ENCODE measurements at places on chromosomes 3 and 15.
A peak's percentile ranks its signal among the peaks of the same experiment; 100 is the strongest.

DNA sequence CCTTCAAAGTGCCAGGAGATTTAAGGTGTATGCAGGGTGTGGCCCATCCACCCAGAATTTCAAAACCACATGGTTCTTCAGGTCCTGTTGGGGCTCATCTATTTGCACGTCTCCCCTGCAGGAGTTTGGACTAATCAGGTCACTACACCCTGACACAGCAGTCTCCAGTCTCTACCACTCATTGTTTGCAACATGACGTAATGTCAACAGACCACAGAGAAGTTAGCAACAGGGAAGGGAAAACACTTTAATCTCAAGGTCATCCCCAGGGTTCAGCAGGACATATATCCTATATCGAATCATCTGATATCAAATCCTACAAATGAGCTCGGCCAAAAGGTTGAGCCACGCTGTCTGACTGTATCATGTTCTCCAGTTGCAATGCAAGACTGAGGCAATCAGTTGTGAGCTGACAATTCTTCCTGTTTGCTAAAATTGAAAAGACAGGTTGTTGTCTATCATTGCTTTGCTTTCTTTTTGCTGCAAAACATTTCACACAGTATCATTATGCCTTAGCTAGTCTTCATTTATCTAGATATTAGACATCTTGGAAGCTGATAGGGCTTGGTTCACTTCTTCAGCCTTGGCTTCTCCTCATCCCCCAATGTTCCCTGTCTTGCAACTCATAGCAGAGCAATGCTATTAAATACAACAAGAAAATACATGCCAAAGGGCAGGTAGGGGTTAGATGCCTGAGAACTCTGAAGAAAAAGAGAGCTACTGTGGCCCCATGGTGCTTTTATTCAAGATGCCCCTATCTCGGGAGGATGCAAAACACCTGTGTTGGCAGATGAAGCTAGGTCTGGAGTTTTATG, 13.4 kb upstream of the LEKR1 start:
- DNase-seq = no peak

- no peak for DNase-seq
Measured at GRCh38 chr3:8757551-8758518, 11.6 kb downstream of the OXTR start.

DNA sequence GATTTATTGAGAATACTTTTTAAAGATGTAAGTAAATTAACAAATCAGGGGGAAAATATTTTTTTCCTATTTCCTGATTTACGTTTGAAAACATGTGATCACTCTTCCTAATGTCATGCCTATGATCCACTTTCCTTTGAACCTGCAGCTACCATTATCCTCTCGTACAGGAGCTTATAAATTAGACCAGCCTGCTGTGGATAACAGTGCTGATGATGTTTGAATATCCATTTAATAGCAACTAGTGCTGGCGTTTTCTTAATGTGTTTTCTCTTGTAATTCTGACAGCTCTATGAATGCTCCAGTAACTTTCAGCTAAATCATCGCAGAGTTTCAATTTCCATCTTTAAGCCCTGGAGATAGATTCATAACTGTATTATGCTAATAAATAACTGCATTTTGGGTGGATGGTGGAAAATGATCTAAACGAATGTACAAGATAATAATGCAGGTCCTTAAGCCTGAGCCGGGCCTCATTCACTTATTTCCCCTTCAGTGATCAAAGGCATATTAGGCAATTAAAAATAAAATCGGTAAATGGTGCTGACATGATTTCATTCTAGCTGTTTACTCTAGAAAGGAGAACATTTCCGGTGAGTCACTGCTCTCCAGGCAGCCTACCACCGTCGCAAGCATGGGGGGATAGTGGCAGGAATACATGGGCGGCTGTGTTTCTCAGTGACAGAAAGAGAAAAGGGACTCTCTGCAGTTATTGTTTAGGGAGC, 58.5 kb upstream of the SLC24A5 start:
- no peak for DNase-seq

- DNase-seq = no peak
Measured at GRCh38 chr3:73521734-73522336, 102.9 kb downstream of the PDZRN3 start.

- DNase-seq = no peak
Measured at GRCh38 chr3:60707452-60708020, 543.7 kb downstream of the FHIT start.

DNA sequence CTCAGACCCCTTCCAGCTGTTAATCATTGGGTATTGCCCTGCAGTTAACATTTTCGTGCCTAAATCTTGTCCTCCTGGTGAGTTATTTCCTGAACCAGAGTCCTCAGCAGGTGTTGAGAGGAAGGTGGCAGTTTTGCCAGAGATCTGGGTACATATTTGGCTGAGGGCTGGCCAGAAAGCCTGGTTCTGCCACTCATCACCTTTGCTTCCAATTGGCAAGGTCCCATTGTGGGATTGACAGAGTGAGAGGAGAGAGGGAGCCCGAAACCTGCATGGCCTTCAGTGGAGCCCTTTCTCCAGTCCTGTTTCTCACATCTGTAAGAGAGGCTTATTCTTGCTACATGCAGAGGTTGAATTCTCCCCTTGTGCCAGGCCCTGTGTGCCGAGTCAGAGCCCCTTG, 8.9 kb upstream of the TKT start:
- no peak for DNase-seq

DNA sequence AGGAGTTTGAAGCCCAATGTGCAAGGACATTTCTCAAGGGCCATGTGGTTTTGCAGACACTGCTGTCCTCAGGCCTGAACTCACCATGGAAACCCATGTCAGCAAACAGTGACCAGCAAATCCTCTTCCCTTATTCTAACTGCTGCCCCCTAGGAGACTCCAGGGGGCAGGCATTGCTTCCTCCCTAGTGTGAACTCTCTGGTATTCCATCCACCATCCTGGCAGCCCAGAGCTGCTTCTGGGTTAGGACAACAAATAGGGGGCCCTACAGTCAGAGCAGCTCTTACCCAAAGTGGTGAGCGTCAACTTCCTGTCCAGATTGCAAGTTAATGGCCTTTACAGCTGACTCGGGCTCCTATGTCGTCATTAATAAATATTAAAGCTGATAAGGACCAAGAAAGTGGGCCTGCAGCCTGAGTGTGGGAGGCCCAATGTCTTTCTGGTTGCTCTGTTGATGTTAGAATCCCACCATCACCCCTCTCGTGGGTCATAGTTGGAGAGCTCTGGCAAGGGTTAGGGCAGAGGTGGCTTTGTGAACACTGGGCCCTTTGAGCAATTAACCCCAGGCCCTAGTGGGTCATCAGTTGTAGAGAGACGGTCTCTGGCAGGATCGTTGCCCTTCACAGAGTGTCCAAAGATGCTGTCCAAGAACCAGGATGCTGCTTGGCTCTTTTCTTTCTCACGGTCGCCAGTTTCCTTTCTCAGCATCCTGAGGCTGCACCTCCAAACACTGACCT, 41.5 kb downstream of the TGM4 start:
- no peak for DNase-seq

- DNase-seq = no peak
Measured at GRCh38 chr15:64938192-64938591, 26.5 kb downstream of the ANKDD1A start.

DNA sequence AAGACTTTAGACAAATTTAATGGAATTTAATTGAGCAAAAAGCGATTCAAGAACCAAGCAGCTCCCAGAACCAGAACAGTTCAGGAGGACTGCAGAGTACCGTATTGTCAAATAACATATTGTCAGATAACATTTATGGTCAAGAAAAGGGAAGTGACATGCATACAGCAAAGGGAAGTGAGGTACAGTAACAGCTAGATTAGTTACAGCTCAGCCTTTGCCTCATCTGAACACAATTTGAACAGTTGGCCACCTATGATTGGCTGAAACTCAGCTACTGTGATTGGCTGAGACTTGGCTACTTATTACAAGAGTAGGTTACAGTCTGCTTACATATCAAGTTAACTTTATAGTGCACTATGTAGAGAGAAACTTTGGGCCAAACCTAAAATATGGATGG, 21.9 kb downstream of the ZFAND6 start:
- DNase-seq = no peak

GRCh38 chr3:156678197-156678596, 3.8 kb downstream of the TIPARP start:
- DNase-seq = no peak

DNA sequence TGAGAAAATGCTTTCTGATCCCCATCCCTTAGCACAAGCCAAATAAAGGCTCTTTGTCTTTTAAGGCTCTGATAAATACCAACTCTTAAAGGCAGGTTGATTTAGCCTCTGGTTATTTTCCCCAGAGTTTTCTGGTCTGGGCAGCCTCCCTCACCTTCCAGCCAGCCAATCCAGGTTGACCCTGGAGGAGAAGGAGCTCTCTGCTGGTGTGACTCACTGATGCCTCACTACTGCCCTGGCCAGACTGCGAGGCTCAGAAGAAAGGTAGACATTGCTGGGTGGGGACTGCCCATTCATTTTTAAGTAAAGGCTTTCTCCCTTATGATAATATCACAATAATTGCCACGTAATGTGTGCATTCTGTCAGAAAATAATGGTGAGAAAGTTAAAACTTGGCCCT, 37.1 kb downstream of the SLCO3A1 start:
- no peak for DNase-seq

DNA sequence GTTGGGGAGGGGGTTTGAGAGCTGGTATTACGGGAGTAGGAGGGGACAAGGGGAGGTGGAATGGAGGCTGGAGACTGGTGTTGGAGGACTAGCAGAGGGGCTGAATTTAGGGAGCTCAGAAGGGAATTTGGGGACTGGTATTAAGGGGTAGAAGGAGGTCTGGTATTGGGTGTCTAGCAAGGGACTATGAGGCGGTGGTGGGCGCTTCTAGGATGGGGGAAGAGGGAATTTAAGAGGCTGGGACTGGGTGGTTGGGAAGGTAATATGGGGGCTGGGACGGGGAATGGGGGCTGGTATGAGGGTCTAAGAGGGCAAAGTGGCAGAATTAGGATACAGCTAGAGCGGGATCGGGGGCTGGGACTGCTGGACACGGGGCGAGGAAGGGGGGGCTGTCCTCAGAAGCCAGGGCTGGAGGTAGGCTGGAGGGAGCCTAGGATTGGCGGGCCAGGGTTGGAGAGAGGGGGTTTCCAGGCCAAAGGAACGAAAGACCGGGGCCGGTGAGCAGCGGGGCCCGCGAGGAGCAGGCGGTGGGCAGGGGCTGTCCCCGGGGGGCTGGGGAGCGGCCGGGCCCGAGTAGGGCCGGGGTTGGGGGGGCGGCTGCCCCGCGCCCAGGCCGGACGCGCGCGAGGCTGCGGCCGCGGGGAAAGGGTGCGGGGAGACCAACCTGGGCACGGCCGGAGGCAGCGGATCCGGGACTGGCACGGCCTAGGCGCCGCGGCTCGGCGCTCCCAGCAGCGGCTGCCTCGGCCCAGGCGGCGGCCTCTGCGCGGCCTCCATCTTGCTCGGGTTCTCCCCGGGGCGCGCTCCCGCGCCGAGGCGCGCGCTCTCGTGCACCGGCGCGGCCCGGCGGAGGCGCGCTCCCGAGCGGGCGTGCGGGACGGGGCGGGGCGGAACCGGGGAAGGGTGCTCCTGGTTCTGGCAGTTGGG, at the start of gene LHFPL4:
LHFPL4 (minus strand) TSS at position 802 of the 927 bp plus-strand sequence. CDS start 1,143 bp downstream, outside the sequence.
- DNase-seq = no peak

- DNase-seq = no peak
Measured at GRCh38 chr3:174438501-174439145, 420.5 kb upstream of the NAALADL2 start.

GRCh38 chr3:168828536-168828935, 732.8 kb upstream of the GOLIM4 start:
- DNase-seq = no peak

- DNase-seq = no peak
Measured at GRCh38 chr3:1103525-1103924, 10.7 kb downstream of the CNTN6 start.

DNA sequence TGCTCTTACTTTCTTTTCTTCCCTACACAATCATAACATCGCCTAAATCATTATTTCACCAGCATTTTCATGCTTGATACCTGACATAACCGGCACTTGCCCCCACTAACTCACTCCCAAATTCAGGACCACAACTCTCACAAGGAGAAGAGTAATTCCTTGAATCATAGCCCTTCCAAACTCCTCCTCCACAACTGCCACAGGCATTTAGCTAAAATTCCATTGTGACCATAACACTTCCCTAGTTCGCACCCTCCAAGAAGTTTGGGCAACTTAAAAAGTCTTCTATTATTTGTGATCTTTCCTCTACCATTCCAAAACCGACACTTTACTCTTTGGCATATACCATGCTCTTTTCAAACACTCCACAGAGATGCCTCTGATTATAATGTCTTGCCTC, 59.4 kb upstream of the XRN1 start:
- no peak for DNase-seq

DNA sequence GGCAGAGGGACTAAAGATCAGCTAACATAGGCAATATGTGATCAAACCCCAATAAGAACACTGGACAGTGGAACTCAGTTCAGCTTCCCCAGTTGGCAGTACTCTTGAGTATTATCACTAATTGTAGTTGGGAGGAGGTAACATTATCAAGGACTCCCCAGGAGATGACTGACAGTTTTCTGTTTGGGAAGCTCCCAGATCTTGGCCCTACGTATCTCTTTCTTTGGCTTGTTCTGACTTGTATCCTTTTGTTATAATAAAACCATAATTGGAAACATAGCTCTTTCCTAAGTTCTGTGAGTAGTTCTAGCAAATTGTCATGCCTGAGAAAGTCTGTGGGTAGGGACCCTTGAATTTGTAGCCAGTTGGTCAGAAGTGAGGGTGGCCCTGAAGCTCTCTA, 316.4 kb downstream of the ZNF621 start:
- DNase-seq = no peak

- DNase-seq = no peak
Measured at GRCh38 chr15:42010434-42010833, 10.4 kb downstream of the PLA2G4E start.

- DNase-seq = no peak
Measured at GRCh38 chr3:181851063-181851462, 139.3 kb downstream of the SOX2 start.

DNA sequence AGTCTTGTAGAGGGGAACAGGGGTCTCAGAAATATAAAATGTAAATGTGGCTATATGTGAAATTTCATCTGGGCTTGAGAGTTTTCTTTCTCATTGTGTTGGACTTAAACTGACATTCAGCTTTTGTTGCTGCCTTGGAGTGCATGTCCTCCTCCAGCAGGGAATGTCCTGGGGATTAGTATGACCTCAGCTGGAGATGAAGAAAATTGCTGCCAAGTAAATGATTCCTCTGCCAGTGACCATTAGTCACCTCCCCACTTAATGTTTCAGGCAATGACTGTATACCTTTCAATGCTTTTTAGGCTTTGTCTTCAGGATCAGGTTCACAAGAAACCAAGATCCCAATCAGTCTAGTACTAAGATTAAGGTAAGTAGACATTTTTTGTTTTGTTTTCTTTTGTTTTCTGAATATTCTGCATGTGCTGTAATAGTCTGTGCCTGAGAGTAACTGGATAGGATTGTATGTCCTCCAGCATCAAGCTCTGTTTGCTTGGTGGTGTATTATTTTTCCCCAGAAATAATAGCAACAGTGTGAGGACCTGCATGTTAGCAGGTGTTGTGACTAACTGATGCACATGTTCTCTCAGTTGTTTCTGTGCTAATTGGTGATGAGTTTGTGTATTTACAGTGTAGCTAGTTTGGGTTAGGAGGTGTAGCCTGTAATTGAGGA, 18.1 kb upstream of the SLC22A13 start:
- no peak for DNase-seq

- peak; percentile 74 for DNase-seq
Measured at GRCh38 chr15:45458746-45459403, 63.7 kb downstream of the SLC30A4 start.

All from stimulated activated CD4-positive, alpha-beta T cell treated with anti-CD3 and anti-CD28 coated beads, TNF-alpha, amount 100 ng/mL, for 48 hours (primary cell).